ENCODE measurements at places on chromosomes 3 and 15. TPM values are rescaled to one million over a fixed set of nuclear protein-coding genes. Genes with fewer than 3 reads are reported as not detected.

DNA sequence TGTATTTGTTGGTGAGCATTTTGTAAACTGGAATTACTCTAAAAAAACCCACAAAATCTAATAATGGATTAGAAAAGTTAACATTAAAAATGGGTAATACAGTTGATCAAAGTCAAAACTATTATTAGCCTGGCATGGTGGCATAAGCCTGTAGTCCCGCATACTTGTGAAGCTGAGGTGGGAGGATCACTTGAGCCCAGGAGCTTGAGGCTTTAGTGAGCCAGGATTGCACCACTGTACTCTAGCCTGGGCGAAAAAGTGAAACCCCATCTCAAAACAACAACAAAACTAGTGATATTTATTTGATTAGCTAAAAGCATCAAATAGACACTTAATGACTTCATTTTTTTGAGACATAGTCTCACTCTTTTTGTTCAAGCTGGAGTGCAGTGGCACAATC is 3.6 kb downstream of the SNX1 start:
- DNase-seq, result no peak

Gene CHRNA7
- total RNA-seq, result not detected

DNA sequence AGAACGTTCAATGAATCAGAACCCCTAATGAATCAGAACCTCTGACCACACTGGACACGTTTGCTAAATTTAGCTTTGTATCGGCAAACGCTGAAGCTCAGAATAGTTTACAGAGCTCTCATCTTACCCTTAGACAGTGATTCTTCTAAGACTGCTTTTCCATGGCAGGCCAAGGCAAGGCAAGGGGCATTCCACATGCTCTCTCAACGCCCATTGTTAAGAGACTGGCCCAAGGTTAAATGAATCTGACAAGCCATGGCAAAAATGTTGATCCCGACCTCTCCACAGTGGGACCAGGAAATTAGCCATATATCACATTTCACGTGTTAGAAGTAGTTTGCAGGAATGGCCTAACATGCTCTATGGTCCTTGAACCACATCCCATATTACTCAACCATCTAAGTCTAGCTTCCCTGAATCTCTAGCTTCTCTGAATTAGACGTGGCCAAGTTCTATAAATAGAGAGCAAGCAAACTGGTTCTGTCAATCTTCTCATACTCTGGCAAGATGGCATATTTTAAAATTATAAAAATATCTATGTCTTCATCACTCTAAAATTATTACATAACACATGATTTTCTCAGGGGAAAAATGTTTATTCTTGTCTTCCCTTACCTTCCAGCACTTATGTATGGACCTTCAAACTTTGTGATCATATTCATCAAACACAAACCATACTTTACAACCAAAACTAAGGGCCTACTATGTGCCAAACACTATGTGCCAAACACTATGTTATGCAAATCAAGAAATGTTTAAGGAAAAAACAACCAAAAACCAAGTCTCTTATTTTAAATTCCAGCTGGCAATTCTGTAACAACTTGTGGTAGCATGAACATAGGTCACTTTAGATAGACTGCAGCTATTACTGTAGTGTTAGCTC is 54.3 kb downstream of the AAGAB start:
- DNase-seq, result peak; percentile 76

GRCh38 chr3:112463250-112463649 is 36.0 kb downstream of the BTLA start:
- no peak for DNase-seq

Gene CCR3
- total RNA-seq, result 0.10 TPM

DNA sequence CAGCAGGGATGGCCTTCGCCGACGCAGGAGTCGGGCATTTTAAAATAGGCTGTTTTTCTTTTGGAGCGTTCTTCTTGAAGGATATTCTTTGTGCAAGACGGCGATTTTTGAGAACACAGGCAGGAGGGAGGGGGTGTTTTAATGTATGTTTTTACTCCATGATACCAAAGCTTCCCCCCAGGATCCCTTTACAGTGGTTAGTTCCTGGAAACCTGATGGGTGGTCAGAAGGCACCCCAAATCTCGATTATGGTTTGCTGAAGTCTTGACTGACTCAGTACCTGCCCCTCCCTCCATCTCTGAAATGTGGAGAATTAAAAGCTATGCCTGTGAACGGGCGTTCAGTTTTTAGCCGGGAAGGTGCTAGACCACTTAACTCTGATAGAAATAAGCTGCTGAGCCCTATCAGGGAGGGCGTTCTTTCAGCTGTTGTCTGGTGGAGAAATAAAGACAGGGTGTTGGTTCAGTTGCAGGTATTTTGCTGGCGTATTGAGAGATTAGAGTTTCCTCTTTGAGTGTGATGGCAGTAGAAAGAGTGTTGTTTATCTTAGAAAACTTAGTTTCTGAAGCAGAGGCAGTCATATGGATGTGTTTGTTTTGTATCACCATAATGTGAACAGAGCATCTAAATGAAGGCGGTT is 3.4 kb downstream of the IGF1R start:
- DNase-seq, result no peak

- no peak for DNase-seq
Measured at GRCh38 chr3:193564012-193564411, 9.3 kb upstream of the ATP13A4 start.

- DNase-seq, result peak; percentile 41
Measured at GRCh38 chr3:4290272-4290893, 12.8 kb upstream of the SETMAR start.

Data from RPMI7951 (cell line).